NCI-H1694 treated with DMSO at 0.1 percent for 48 hours (cell line): ENCODE measurements at places on chromosomes 7 and 10.
A peak's percentile ranks its signal among the peaks of the same experiment; 100 is the strongest.

- DNase-seq = no peak
Observed at GRCh38 chr10:71656220-71656619, 63.4 kb downstream of the C10orf105 start.

- DNase-seq = no peak
Observed at GRCh38 chr10:8319704-8320103, 265.2 kb downstream of the GATA3 start.

DNA sequence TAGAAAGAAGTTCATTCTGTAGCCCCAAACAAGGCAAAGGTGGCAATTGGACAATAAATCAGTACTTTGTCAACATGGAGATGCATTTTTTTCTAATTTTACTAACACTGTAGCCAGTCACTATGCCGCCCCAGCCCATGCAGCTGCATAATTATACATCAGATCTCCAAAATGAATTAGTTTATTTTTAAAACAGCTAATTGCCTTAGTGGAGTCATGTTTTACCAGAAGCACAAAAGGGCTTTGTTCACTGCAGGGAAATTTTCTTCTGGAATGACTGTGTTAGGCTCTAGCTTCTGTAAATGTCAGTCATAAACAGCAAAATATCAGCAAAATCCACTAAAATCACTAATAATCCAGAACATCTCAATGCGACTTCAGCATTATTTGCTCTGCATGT lies 20.1 kb upstream of the HDAC9 start:
- DNase-seq = no peak

GRCh38 chr7:140691376-140692045 lies 5.0 kb upstream of the NDUFB2 start:
- no peak for DNase-seq

GRCh38 chr10:111773950-111774349 lies 409.6 kb downstream of the GPAM start:
- DNase-seq = no peak

DNA sequence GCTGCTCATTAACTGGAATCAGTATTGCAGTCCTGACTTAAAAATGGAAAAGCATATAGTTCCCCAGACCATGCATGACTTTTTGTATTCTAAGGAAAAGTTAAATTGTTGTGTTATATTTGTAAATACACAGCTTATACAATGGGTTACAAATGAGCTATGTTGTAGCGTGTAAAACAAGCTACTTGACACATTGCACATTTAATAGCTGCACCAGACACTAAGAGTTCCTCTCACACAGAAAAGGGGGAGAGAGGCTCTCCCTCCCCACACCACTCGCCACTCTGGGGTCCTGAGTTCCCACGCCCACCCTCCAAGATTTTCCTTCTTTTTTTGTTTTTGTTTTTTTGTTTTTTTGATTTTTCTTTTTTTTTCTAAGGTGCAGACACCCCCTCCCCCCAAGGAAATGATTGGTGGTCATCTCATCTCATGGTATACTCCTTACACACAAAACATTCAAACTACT lies 6.3 kb downstream of the KLF6 start:
- no peak for DNase-seq

DNA sequence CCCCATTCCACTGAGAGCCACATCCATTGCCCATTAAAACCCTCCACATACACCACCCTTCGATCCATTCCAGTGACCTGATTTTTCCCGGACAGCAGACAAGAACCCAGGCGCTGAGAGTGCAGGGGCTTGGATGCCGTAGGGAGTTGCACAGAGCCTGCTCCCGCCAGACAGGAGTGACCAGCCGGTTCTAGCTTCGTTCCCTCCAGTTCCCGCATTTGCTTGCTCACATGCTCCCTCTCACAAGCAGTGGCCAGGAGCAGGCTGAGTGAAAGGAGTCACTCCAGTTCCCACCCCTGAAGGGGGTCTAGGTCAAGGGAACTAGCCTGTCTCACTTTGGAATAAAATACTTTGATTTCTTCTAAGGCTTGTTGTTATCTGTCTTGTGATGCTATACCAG lies 119.5 kb downstream of the SKIDA1 start:
- DNase-seq = no peak

- no peak for DNase-seq
Observed at GRCh38 chr10:102003541-102003940, 52.4 kb downstream of the ARMH3 start.

- DNase-seq = peak; percentile 25
Observed at GRCh38 chr10:96524741-96525140, 11.0 kb upstream of the TLL2 start.

DNA sequence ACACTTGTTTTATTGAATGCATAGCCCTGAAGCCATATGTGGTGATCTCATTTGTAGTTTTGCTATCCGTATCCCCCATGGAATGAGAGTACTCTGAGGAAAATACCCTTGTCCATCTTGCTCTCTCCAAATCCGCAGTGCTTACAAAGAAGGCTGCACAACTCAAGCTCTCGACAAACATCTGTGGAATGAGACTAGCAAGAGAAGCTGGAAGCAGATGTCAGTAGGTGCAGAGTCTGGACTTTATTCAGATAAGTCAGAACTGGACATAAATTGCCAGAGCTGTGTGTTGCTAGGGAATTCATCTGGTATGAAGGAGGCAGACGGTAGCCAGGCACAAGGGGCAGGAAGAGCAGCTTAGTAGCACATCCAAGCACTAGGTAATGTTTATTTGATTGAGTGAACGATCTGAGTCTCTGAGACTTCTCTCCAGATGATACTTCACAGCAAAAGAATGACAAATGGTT lies 1046.2 kb downstream of the XPNPEP1 start:
- DNase-seq = peak; percentile 15

- no peak for DNase-seq
Observed at GRCh38 chr10:131196176-131196885, 115.2 kb downstream of the TCERG1L start.

DNA sequence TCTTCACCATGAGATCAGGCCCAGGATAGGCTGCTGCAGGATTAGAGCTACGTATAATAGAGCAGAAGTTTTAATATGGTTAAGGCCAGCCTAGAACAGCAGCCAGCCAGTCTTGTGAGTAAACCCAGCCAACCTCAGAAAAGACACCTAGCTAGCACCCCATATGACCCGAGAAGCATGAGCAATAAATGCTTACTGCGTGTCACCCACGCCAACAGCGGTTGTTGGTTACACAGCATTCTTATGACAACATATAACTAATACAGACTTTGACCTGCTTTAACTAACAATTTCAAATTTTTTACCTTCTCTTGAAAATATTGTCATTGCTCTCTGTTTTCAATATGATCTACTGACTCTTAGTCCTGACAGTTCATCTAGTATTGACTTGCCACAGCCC lies 105.7 kb downstream of the HBP1 start:
- no peak for DNase-seq

GRCh38 chr7:23333671-23334246 lies 34.6 kb downstream of the MALSU1 start:
- DNase-seq = no peak

GRCh38 chr10:23693925-23694324 lies 255.1 kb downstream of the OTUD1 start:
- DNase-seq = no peak

DNA sequence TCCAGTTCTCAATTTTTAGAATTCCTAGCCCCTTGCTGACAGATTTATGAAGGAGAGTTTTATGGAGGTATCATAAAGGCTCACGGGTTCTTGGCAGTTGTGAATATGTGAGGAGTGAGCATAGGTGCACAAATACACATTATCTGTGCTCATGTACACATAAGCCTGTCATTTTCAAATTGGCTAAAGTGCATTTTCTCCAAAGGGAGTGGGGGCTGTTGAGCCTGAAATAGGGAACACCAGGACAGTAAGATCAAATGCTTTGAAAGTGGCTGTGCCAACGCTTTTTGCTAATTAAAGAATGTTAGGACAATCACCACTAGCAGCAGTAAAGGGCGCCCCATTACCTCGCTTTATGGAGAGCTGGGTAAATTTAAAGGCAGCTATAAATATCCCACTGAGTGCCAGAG lies 8.3 kb upstream of the LRRC4 start:
- DNase-seq = no peak

DNA sequence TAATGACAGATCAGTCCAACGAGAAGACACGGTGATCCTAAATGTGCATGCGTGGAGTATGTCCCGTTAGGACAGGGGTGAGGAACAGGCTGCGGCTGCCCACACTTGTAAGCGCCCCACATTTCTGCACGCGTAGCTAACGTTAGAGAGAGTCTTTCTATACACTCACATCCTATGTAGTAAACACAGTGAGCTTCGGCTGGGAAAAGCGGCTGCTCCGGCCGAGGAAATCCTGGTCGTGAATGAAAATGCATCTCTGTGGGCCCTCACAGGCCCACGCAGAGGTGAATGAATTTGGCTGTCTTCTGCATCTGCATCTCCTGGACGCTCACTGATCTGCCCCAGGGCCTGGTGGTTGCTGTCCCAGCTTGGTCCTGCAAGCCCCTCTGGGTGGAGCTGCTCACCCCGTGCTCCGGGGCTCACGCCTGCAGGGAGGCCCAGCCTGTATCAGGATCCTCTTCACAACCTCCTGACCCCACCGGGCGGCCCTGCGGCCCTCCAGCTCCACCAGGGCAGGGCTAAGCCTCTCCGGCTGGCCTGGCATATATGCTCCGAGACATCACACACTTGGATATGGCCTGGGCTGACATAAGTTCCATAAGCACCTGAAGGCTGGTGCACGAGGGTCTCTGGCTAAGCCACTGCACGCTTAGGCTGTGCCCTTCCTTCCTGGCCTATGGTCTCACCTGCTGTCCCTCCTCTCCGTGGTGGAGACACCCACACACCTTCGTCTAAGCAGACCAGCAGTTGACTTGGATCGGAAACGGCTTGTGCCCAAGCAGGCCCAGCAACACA lies 117.9 kb upstream of the DIP2C start:
- no peak for DNase-seq

DNA sequence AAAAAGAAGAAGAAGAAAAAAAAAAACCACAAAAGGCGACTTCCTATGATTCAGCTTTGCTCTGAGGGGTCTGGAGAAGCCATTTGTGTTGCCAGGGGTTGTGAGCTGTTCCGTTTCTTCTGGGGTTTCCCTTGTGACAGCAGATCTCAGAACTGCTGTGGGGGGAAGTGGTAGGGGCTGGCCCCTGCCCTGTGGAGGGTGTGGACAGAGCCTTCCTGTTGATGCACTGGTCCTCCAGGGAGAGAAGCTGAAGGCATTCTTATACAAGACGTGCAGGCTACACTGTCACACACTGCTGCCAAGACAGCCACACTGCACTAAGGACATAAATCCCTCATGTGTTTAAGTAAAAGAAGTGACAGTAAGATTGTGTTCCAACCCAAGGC lies 17.3 kb upstream of the CSGALNACT2 start:
- no peak for DNase-seq

DNA sequence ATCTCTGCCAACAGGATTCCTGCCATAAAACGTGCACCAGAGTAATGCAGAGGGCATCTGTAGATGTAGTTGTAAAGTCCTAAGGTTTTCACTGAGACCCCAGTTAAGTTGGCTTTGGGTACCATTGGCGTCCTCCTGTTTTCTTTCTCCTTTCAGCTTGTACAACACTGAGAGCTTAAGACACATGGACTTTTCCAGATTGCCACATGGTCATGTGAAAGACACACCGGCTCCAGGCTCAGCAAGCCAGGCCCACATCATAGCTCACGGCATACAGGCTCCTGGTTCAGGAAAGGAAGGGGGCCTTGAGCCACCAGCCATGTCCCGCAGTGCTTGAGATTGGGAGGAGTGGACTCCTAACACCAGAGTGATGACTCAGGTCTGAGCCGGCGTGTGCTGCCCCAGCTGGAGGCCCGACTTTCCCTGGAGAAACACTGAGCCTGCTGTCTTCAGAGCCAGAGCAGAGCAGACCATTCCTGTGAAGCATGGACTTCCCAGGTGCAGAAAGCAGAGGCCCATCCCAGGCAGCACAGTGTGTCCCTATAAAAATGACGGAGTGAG lies 252.7 kb downstream of the PRPF18 start:
- no peak for DNase-seq
